ENCODE measurements at places on chromosomes 11 and 22.

GRCh38 chr11:61417670-61418069 lies 12.1 kb downstream of the CPSF7 start:
- DNase-seq = no peak

- DNase-seq = no peak
Measured at GRCh38 chr11:19552161-19552560, 160.5 kb upstream of the NAV2 start.

GRCh38 chr11:47607380-47607779 lies 13.2 kb upstream of the C1QTNF4 start:
- no peak for DNase-seq

- DNase-seq = no peak
Measured at GRCh38 chr11:72309641-72310040, 65.7 kb upstream of the PHOX2A start.

DNA sequence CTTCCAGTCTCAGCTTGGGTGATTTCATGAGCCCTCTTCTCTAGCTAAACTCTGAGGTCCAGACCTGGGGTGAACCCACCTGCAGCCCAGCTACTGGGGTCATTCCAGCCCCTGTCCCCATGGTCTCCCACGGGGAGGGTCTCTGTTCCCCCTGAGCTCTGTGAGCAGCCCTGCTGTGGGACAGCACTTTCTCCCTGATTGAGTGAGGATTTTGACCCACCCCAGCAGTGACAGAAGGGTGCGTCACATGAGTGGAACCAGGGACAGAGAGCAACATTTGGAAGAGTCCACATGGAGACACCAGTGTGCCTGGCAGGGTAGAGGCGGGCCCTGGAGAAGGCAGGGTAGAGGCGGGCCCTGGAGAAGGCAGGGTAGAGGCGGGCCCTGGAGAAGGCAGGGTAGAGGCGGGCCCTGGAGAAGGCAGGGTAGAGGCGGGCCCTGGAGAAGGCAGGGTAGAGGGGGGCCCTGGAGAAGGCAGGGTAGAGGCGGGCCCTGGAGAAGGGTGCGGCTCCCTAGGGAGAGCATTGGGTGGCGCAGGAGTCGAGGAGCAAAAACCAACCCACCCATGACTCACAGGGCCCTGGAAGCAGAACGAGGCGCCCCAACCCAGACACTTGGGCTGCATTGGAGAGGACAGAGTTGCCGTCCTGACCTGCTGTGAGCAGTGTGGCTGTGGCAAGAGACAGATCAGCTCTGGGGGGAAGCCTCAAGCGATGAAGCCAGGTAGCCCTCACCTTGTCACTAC lies 227.7 kb upstream of the B3GAT1 start:
- DNase-seq = no peak

- no peak for DNase-seq
Measured at GRCh38 chr11:45945397-45945999, 23.0 kb downstream of the LARGE2 start.

All from stimulated activated CD8-positive, alpha-beta memory T cell treated with anti-CD3 and anti-CD28 coated beads, Interleukin-4, amount 100 ng/mL, for 1 hour (primary cell).